ENCODE measurements at places on chromosomes 3 and 15.

- no peak overlapping the region for H3K27ac ChIP-seq
- no peak overlapping the region for H3K4me3 ChIP-seq
- no peaks in the 10 kb centered on the region for H3K36me3 ChIP-seq
- H3K4me1 ChIP-seq: no peaks in the 10 kb centered on the region
Measured at GRCh38 chr3:68943753-68944500, 11.6 kb upstream of the TAFA4 start.

DNA sequence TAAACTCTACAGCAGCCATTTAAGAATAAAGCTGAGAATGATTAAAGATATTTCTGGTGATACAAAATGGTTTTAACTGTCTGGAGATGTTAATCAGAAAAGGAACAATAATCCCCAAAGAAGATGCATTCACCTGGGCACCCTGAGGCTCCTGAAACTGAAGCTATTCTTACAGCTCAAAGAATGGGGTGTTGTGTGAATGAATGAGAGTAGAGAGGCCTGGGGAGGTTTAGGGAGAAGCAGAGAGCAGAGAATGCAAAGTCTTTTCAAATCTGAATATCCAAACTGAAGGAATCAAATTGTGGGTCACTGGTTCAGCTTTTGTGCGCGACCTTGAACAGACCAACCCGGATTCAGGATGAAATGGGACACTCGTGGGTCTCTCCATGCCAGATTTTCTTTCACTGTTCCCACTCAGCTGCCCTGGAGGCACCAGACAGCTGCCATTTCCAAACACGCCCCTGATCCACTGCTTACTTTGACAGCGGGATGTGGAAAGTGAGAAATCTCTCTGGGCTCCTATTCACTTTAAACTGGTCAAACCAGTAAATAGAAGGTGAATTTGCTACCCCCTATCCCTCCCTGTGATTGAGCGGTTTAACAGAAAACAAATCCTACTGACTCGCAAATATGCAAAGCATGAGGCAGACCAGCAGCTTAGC, 485.5 kb upstream of the THBS1 start:
- no peak overlapping the region for H3K4me3 ChIP-seq
- peak overlapping the region; percentile 65 for H3K27ac ChIP-seq
- no peaks in the 10 kb centered on the region for H3K27me3 ChIP-seq
- H3K36me3 ChIP-seq: no peaks in the 10 kb centered on the region
- no peak for DNase-seq

GRCh38 chr3:153038367-153038766, 123.7 kb upstream of the RAP2B start:
- DNase-seq: no peak
- H3K27ac ChIP-seq: no peak overlapping the region
- H3K4me3 ChIP-seq: no peak overlapping the region
- peaks cover 6% of the 10 kb centered on the region for H3K4me1 ChIP-seq
- H3K36me3 ChIP-seq: no peaks in the 10 kb centered on the region

DNA sequence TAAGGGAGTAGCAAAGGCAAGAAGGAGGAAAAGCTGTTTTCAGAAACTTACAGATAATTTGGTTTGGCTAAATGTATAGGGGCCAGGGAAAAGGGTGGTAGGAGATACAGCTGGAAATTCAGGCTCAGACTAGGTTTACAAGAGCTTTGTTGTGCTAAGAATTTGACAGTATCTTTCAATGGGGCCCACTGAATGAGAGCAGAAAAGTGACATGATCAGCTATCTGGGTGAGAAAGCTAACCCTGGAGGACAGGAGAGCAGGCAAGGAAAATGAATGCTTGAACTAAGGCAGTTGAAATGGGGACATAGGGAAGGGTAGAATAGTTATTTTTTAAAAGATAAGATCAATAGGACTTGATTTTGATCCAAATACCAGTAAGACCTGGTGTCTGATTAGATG, 2.8 kb upstream of the EIF4G1 start:
- H3K36me3 ChIP-seq: peaks cover 28% of the 10 kb centered on the region
- H3K4me1 ChIP-seq: peaks cover 8% of the 10 kb centered on the region

DNA sequence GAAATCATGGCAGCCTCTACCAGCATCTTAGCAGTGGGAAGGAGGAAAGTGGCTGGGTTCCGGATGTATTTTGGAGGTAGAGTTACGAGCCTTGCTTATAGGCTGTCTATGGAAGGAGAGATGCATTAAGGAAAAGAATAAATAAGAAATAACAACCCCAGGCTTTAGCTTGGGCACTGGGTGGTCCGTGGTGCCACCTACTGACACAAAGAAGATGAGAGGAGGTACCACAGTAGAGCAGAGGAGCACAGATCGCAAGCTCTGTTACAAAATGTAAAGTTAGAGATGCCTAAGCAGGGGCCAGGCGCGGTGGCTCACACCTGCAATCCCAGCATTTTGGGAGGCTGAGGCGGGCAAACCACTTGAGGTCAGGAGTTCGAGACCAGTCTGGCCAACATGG, 74.8 kb downstream of the TMEM39A start:
- no peak overlapping the region for H3K27ac ChIP-seq
- H3K36me3 ChIP-seq: peaks cover 30% of the 10 kb centered on the region
- no peaks in the 10 kb centered on the region for H3K4me1 ChIP-seq
- H3K27me3 ChIP-seq: no peaks in the 10 kb centered on the region

DNA sequence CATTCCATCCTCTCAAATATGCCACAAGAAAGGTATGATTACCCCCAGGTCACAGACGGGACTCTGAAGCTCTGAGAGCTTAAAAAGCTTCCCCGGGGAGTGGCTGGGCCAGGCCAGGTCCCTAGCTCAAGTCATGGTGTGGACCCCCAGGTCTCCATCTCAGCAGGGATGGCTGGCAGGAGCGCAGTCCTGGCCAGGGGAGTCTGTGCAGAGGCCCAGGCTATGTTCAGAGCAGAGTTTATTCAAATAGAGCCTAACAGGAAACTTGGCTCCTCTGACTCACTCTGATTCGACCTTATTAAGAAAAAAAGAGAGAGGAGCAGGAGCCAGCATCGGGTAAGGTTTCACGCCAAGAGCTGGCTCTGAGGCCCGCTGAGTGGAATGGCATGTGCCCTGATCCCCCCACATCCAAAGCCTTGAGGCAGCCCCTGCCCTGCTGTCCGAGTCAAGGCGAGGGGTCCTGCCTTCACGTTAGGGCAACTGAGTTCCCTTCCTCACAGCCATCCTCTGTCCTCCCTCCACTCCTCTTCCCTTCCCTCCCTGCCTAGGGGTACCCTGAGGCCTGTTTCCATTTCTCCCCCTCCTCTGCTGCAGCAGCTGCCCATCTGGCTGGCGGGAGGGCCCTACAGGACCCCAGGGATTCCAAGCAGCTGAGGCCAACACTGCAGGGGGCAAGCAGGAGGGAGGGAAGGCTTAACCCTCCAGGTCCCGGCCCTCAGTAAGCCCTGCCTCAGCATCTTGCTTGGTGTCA, 1.9 kb upstream of the LOXL1 start:
- no peaks in the 10 kb centered on the region for H3K27me3 ChIP-seq
- peak; percentile 83 for DNase-seq
- peak overlapping the region; percentile 53 for H3K4me3 ChIP-seq
- peaks cover 69% of the 10 kb centered on the region for H3K4me1 ChIP-seq
- peaks cover 4% of the 10 kb centered on the region for H3K36me3 ChIP-seq
- peak overlapping the region; percentile 90 for H3K27ac ChIP-seq

GRCh38 chr3:38652934-38653333, 3.4 kb upstream of the SCN5A start:
- peaks cover 45% of the 10 kb centered on the region for H3K27me3 ChIP-seq
- H3K36me3 ChIP-seq: peaks cover 2% of the 10 kb centered on the region
- no peak for DNase-seq
- peaks cover 5% of the 10 kb centered on the region for H3K4me1 ChIP-seq

DNA sequence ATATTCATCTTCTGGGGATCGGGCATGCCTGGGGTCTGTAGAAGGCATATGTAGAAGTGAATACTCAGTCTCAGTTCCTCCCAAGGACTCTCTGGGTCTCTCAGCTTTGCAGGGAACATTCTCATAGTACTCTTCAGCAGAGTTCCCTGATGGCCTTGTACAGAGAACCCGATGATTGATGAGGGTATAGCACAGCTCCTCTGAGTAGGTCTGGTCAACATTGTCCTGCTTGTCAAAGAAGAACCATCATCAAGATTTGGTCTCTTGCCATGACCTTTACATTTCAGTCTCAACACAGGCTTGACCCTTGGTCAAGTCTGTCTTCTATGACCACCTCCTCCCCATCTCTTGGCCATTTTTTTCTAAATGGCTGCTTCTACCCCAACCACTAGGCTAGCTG, 9.5 kb downstream of the GCSAM start:
- H3K27me3 ChIP-seq: no peaks in the 10 kb centered on the region
- no peak overlapping the region for H3K4me3 ChIP-seq
- DNase-seq: no peak

DNA sequence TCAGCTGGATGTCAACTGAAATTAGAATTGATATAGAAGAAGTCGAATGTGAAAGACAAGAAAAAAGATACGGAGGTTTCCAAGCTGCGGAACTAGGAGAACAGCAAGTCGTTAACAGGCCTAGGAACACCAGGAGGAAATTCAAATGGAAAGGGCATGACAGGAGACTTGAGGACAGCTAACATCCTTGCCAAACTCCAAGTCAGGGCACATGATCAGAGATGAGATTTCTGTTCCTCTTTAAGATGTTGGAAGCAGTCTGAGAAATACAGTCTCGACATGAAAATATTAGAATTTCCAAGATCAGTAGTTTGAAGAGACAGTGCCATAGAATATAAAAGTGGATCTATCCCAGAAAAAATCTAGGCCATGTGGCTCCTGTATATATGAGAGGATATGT, 5.0 kb downstream of the MYO5A start:
- H3K27ac ChIP-seq: peak overlapping the region; percentile 91
- H3K36me3 ChIP-seq: no peaks in the 10 kb centered on the region

DNA sequence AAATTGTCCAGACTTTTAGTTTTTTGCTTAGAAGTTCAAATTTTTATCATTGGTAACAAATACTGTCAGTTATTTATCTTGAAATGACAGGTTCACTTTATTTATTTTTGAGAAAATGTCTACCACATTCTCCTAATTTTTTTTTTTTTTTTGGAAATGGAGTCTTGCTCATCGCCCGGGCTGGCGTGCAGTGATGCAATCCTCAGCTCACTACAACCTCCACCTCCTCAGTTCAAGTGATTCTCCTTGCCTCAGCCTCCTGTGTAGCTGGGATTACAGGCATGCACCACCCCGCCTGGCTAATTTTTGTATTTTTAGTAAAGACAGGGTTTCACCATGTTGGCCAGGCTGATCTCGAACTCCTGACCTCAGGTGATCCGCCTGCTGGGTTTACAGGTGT, 16.1 kb upstream of the EBLN2 start:
- no peaks in the 10 kb centered on the region for H3K27me3 ChIP-seq
- DNase-seq: no peak
- H3K4me3 ChIP-seq: no peak overlapping the region
- H3K4me1 ChIP-seq: peaks cover 45% of the 10 kb centered on the region
- H3K36me3 ChIP-seq: peaks cover 4% of the 10 kb centered on the region
- H3K27ac ChIP-seq: no peak overlapping the region

GRCh38 chr3:191500892-191501291, 39.9 kb downstream of the PYDC2 start:
- H3K4me1 ChIP-seq: peaks cover 8% of the 10 kb centered on the region
- H3K27ac ChIP-seq: no peak overlapping the region
- no peaks in the 10 kb centered on the region for H3K36me3 ChIP-seq
- DNase-seq: no peak

- no peak for DNase-seq
- H3K4me1 ChIP-seq: peaks cover 11% of the 10 kb centered on the region
- no peak overlapping the region for H3K4me3 ChIP-seq
- no peak overlapping the region for H3K27ac ChIP-seq
Measured at GRCh38 chr15:57634290-57634689, 42.6 kb downstream of the MYZAP start.

- H3K36me3 ChIP-seq: no peaks in the 10 kb centered on the region
- peaks cover 19% of the 10 kb centered on the region for H3K27me3 ChIP-seq
- H3K4me3 ChIP-seq: no peak overlapping the region
- H3K27ac ChIP-seq: no peak overlapping the region
- DNase-seq: no peak
Measured at GRCh38 chr3:49570028-49570654, 15.9 kb downstream of the BSN start.

DNA sequence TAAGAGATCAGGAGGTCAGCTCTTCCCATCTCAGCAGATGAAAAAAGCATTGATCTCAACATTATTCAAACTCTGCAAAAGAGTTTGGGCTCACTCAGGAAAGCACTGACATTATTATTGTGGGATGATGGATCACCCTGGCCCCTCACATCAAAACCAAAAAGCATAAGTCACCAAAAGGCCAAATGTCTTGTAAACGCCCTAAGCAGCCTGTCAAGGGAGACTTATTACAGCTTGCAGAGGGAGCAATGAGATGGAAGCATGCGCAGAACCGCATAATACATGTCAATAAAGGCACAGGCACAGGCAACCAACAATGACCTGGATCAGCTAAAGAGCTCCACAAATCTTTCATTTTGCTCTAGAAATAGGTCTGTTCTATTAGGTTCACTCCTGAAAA, 4.6 kb downstream of the FSIP1 start:
- H3K4me1 ChIP-seq: peaks cover 5% of the 10 kb centered on the region
- H3K36me3 ChIP-seq: peaks cover 2% of the 10 kb centered on the region
- H3K27me3 ChIP-seq: no peaks in the 10 kb centered on the region
- no peak overlapping the region for H3K27ac ChIP-seq
- H3K4me3 ChIP-seq: no peak overlapping the region

GRCh38 chr3:27221264-27221932, 147.8 kb downstream of the NEK10 start:
- H3K36me3 ChIP-seq: peaks cover 4% of the 10 kb centered on the region
- no peaks in the 10 kb centered on the region for H3K27me3 ChIP-seq
- H3K4me1 ChIP-seq: peaks cover 36% of the 10 kb centered on the region

GRCh38 chr3:142645236-142645793, 49.1 kb downstream of the PLS1 start:
- H3K36me3 ChIP-seq: no peaks in the 10 kb centered on the region
- no peaks in the 10 kb centered on the region for H3K27me3 ChIP-seq
- H3K27ac ChIP-seq: no peak overlapping the region
- H3K4me1 ChIP-seq: peaks cover 6% of the 10 kb centered on the region
- no peak overlapping the region for H3K4me3 ChIP-seq
- no peak for DNase-seq

DNA sequence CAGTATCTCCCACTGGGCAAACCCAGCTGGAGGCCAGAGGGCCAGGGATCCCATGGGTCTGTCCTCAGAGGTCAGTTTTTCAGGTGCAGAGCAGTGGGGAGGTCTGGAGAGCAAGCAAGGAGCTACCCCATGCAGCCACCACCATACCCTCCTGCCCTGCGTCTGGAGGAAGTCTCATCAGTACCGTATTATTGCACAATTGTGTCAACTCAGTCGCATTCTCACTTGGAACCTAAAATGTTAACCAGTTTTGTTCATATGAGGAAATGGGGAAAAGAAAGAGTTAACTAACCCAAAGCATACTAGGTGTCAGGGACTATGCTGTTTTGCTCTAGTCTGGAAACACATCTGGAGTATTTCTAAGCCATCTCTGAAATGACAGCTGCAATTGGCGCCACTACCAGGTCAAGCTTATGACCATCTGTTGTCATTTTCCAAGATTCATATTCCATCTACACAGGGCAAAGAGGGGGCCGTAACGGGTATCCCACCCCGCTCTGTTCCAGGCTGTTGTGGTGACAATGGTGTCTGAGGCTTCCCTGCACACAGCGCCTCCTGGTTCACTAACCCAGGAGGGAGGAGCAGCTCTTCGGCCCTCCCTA, 16.9 kb upstream of the APBA2 start:
- H3K27ac ChIP-seq: no peak overlapping the region
- H3K36me3 ChIP-seq: no peaks in the 10 kb centered on the region
- DNase-seq: peak; percentile 29
- no peaks in the 10 kb centered on the region for H3K27me3 ChIP-seq

GRCh38 chr15:93469994-93470393, 381.0 kb upstream of the RGMA start:
- DNase-seq: no peak
- H3K27ac ChIP-seq: no peak overlapping the region
- peaks cover 5% of the 10 kb centered on the region for H3K4me1 ChIP-seq
- peaks cover 2% of the 10 kb centered on the region for H3K27me3 ChIP-seq
- H3K4me3 ChIP-seq: no peak overlapping the region

GRCh38 chr15:101642361-101642760, 9.8 kb downstream of the TM2D3 start:
- DNase-seq: no peak
- H3K4me3 ChIP-seq: no peak overlapping the region
- peak overlapping the region; percentile 17 for H3K27ac ChIP-seq
- H3K27me3 ChIP-seq: no peaks in the 10 kb centered on the region
- peaks cover 11% of the 10 kb centered on the region for H3K4me1 ChIP-seq

Measured in chondrocyte (in vitro differentiated cells).